Esophagus squamous epithelium (tissue), 5 donors: ENCODE measurements at places on chromosomes 1 and 21. TPM values are rescaled to one million over a fixed set of nuclear protein-coding genes. Genes with fewer than 3 reads are reported as not detected.

Gene HMCN1
- total RNA-seq, result 6.7 TPM

Gene SOD1
- 221 TPM for total RNA-seq

Gene FAM72A
- total RNA-seq, result 2.5 TPM

Gene S100A1
- 1.8 TPM for total RNA-seq

Gene DISP1
- total RNA-seq, result 6.7 TPM

Gene GSTM2
- total RNA-seq, result 87.9 TPM

- H3K4me3 ChIP-seq, result peak overlapping the region; percentile 32
- no peak overlapping the region for H3K27ac ChIP-seq
- no peaks in the 10 kb centered on the region for H3K27me3 ChIP-seq
- no peak for DNase-seq
These were observed 56.2 kb upstream of the SMYD2 start for GRCh38 chr1:214224611-214225354.

DNA sequence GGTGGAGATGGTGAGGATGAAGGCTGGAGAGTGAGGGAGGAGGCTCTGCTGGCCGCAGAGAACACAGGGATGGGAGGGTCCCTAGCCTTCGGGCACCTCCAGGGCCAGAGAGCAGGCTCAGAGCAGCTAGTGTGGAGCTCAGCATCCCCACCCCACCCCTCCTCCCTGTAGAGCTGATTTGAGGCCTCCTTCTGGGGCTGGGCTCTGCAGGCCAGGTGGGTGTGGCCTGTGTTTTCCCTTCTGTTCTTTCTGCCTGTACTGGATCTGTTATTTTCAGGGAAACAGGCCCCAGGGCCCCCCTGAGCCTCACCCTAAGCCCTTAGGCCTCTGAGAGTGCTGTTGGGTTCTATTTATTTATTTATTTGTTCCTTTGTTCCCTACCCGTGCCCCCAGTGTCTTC is 44.8 kb downstream of the TMCC2 start:
- H3K27ac ChIP-seq, result no peak overlapping the region
- no peak for DNase-seq
- no peak overlapping the region for H3K4me3 ChIP-seq
- no peaks in the 10 kb centered on the region for H3K27me3 ChIP-seq
- H3K4me1 ChIP-seq, result peaks cover 31% of the 10 kb centered on the region
- H3K36me3 ChIP-seq, result no peaks in the 10 kb centered on the region

DNA sequence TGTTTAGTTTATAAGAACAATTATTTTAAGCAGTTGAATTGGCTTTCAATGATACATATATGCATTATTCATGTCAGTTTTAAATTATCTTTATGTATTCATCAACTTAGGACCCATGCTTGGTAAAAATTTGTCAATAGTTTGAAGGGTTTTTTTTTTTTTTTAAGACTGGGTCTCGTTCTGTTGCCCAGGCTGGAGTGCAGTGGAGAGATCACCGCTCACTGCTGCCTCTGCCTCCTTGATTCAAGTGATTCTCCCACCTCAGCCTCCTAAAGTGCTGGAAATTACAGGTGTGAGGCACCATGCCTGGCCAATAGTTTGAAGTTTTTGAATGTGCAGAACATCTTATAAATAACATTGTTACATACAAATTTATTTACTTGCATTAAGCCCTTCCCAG is 1671.0 kb upstream of the B3GALT2 start:
- H3K36me3 ChIP-seq, result no peaks in the 10 kb centered on the region
- DNase-seq, result no peak
- H3K4me3 ChIP-seq, result no peak overlapping the region
- H3K27me3 ChIP-seq, result no peaks in the 10 kb centered on the region

GRCh38 chr1:67780637-67781036 is 52.6 kb downstream of the GNG12 start:
- DNase-seq, result no peak
- no peak overlapping the region for H3K4me3 ChIP-seq
- H3K36me3 ChIP-seq, result peaks cover 16% of the 10 kb centered on the region
- peak overlapping the region; percentile 0 for H3K27ac ChIP-seq
- H3K4me1 ChIP-seq, result peaks cover 6% of the 10 kb centered on the region

- H3K4me1 ChIP-seq, result no peaks in the 10 kb centered on the region
- no peak overlapping the region for H3K4me3 ChIP-seq
- no peaks in the 10 kb centered on the region for H3K36me3 ChIP-seq
These were observed 264.9 kb downstream of the DYRK1A start for GRCh38 chr21:37631319-37632117.

- peaks cover 4% of the 10 kb centered on the region for H3K36me3 ChIP-seq
- DNase-seq, result no peak
- H3K27me3 ChIP-seq, result no peaks in the 10 kb centered on the region
- H3K27ac ChIP-seq, result no peak overlapping the region
- no peak overlapping the region for H3K4me3 ChIP-seq
These were observed 28.4 kb downstream of the TMCO4 start for GRCh38 chr1:19771350-19771749.

GRCh38 chr1:34330061-34330460 is 153.4 kb downstream of the C1orf94 start:
- H3K4me1 ChIP-seq, result peaks cover 5% of the 10 kb centered on the region
- no peak overlapping the region for H3K27ac ChIP-seq
- H3K27me3 ChIP-seq, result peaks cover 22% of the 10 kb centered on the region
- no peak for DNase-seq
- no peaks in the 10 kb centered on the region for H3K36me3 ChIP-seq

GRCh38 chr21:33418691-33419090 is 15.5 kb downstream of the IFNGR2 start:
- peaks cover 4% of the 10 kb centered on the region for H3K4me1 ChIP-seq
- no peak for DNase-seq
- H3K27ac ChIP-seq, result peak overlapping the region; percentile 73
- H3K36me3 ChIP-seq, result peaks cover 9% of the 10 kb centered on the region
- H3K27me3 ChIP-seq, result no peaks in the 10 kb centered on the region
- no peak overlapping the region for H3K4me3 ChIP-seq

- H3K27ac ChIP-seq, result no peak overlapping the region
- no peak overlapping the region for H3K4me3 ChIP-seq
- DNase-seq, result no peak
- H3K36me3 ChIP-seq, result no peaks in the 10 kb centered on the region
- H3K4me1 ChIP-seq, result peaks cover 34% of the 10 kb centered on the region
These were observed 35.6 kb downstream of the MSTO1 start for GRCh38 chr1:155645648-155646047.

GRCh38 chr1:36321119-36321951 is 2.1 kb downstream of the EVA1B start:
- peaks cover 14% of the 10 kb centered on the region for H3K4me1 ChIP-seq
- no peaks in the 10 kb centered on the region for H3K36me3 ChIP-seq
- H3K27me3 ChIP-seq, result no peaks in the 10 kb centered on the region
- peak overlapping the region; percentile 76 for H3K4me3 ChIP-seq
- peak overlapping the region; percentile 78 for H3K27ac ChIP-seq
- DNase-seq, result no peak

DNA sequence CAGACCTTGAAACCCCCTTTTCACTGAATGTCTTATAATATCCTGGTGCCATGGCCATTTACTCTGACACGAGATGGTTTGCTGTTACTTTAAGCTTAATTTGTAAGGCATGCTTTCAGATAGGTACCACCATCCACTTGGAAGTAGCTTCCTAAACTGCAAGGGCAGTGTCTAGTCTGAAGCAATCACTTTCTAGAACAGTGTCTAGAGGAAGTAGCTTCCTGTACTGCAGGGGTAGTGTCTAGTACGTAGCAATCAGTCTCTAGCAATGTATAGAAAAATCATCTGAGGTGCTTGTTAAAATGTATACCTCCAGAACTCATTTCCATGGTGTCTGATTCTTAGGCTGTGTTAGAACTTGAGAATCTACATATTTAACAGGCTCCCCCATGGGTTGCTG is 42.5 kb downstream of the ZBTB40 start:
- DNase-seq, result no peak
- no peaks in the 10 kb centered on the region for H3K4me1 ChIP-seq
- H3K27ac ChIP-seq, result no peak overlapping the region
- H3K27me3 ChIP-seq, result no peaks in the 10 kb centered on the region
- no peaks in the 10 kb centered on the region for H3K36me3 ChIP-seq

GRCh38 chr1:221381910-221382623 is 359.8 kb downstream of the DUSP10 start:
- no peak overlapping the region for H3K27ac ChIP-seq
- H3K36me3 ChIP-seq, result no peaks in the 10 kb centered on the region
- H3K4me1 ChIP-seq, result no peaks in the 10 kb centered on the region
- no peak overlapping the region for H3K4me3 ChIP-seq
